ENCODE measurements at places on chromosomes 3 and 15. TPM values are rescaled to one million over a fixed set of nuclear protein-coding genes. Genes with fewer than 3 reads are reported as not detected.

PRSS50 gene
- 0.07 TPM for total RNA-seq

KIF15 gene
- total RNA-seq = 32.4 TPM

TAGLN3 gene
- 0.31 TPM for total RNA-seq

C3orf49 gene
- not detected for total RNA-seq

PLA2G4D gene
- not detected for total RNA-seq

MCF2L2 gene
- total RNA-seq = 7.6 TPM

ZNF619 gene
- 9.8 TPM for total RNA-seq

ADAMTSL3 gene
- total RNA-seq = not detected

PPARG gene
- total RNA-seq = 1.4 TPM

DUOX2 gene
- 0.31 TPM for total RNA-seq

P2RY1 gene
- 1.7 TPM for total RNA-seq

CSTA gene
- total RNA-seq = 0.35 TPM

TM6SF1 gene
- total RNA-seq = 31.8 TPM

CP gene
- total RNA-seq = not detected

SLC22A13 gene
- total RNA-seq = 1.2 TPM

SLC27A2 gene
- total RNA-seq = 27.6 TPM

OTOL1 gene
- total RNA-seq = not detected

LDHAL6B gene
- not detected for total RNA-seq

IL5RA gene
- total RNA-seq = 0.77 TPM

CDC25A gene
- total RNA-seq = 31.6 TPM

NR2C2 gene
- total RNA-seq = 79.1 TPM

RLBP1 gene
- 0.53 TPM for total RNA-seq

RTP3 gene
- total RNA-seq = not detected

PLA2G4E gene
- not detected for total RNA-seq

Data from activated T-cell treated with anti-CD3 and anti-CD28 coated beads, Interleukin-2, amount 50 U/mL, for 72 hours (primary cell).